Stimulated activated CD4-positive, alpha-beta T cell treated with anti-CD3 and anti-CD28 coated beads, Interleukin-1b, Interleukin-23, amount 100 ng/mL, for 1 hour (primary cell): ENCODE measurements at places on chromosomes 16 and 17.

GRCh38 chr16:82033683-82034300 is 1.3 kb upstream of the HSD17B2 start:
- no peak for DNase-seq

GRCh38 chr17:64135000-64135399 is 5.1 kb upstream of the ERN1 start:
- DNase-seq = no peak

- DNase-seq = no peak
Observed at GRCh38 chr17:62755141-62755851, 52.8 kb downstream of the MARCHF10 start.

DNA sequence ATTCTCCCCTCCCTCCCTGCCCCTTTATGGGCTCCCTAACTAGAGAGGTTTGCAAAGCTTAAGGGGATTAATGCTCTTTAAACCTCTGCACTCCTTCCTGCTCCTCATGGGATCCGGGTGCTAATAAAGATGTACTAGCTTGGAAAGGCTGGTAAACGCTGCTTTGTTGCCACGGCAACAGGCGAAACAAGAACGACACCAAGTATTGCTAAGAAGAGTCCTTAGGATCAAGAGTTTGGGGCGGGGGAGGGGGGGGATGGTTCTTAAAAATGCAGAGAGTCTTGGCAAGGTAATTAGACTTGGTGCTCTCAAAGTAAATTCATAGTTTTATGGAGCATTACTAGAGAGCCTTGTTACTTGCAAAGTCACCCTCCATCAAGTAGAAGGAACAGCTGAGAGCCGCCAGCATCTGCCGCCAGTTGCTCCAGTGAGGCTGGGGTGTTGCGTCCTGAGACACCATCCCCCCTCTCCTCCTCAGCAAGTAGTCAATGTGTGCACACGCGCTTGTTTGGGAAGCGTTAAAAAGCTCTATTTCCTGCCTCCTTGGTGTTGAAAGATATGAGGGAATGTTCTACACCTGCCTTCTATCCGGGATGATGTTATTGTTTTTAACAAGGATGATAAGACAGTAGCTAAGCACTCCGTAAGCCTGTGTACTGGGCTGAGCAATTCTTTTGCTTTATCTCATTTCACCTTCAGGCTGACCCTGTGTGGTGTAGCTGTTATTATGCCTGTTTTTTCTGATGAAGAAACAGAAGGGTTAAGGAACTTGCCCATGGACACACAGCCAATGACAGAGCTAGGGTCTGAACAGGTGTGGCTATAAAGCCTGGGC is 190.9 kb downstream of the CCDC182 start:
- no peak for DNase-seq

DNA sequence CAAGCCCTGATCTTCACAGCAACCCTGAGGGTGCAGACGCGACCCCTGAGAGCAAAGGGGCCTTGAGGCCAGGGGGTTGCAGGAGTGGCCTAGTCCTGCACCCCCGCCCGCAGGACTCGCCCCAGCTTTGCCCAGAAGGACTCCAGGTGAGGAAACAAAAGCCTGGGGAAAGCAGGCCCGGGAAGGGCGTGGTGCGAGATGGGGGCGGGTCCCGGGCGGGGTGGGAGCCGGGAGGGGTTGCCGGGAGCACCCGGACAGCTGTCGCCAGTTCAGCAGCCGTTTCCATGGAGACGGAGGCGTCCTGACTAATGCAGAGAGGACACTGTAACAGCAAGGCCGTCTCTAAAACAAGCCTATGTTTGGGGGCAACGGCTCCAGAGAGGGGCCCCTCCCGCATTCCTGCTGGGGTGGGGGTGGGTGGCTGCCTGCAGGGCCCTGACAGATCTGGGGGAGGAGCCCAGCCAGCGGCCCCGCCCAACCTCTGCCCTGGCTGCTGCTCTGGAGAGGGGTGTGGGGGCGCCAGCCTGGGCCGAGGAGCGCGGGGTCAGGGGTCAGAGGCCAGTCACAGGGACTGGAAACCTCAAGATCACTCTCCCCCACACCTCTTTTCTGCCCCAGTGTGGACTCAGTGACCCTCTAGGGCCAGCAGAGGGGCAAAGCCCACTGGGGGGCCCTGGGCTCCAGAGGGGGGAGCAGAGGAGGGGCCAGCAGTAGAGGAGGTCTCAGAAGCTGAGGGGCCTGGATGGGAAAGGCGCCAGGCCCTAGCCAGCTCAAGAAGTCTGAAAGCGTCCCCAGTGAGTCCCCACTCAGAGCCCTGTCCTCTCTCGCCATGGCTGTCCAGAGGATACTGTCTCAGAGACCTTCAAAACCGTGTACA is 3.1 kb upstream of the TPPP3 start:
- no peak for DNase-seq
